ENCODE measurements at places on chromosomes 11 and 22.

- DNase-seq = no peak
Measured at GRCh38 chr11:11543656-11544055, 78.1 kb downstream of the GALNT18 start.

DNA sequence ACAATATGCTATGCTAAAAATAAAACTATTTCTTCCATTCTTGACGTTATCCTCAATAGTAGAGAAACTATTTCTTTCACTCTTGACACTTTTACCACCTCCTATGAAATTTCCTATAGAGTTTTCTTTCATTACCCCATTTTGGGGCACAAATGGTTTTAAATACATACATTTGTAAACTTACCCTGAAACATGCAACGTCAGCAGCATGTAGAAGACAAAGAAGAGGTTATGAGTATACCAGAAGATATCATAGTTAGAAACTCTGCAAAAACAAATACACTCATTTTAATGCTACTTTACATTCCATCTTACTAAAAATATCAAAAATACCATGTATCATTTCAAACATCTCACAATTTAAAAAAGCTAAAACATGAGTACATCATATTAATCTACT, 69.5 kb downstream of the NOX4 start:
- no peak for DNase-seq

- no peak for DNase-seq
Measured at GRCh38 chr11:44774108-44774507, 47.3 kb downstream of the TSPAN18 start.

- DNase-seq = no peak
Measured at GRCh38 chr11:103061656-103062055, 30.3 kb downstream of the DCUN1D5 start.

DNA sequence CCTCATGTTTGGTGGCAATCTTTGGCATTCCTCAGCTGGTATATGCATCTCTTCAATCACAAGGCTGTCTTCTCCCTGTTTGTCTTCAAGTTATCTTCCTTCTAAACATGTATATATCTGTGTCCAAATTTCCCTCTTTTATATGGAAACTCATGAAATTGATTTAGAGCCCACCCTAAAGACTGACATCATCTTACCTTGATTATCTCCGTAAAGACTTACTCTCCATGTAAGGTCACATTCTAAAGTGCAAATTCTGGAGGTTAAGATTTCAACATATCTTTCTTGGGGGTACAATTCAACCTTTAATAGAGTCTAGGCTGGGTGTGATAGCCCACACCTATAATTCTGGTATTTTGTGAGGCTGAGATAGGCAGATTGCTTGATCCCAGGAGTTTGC, 215.8 kb upstream of the LRRC4C start:
- DNase-seq = no peak

DNA sequence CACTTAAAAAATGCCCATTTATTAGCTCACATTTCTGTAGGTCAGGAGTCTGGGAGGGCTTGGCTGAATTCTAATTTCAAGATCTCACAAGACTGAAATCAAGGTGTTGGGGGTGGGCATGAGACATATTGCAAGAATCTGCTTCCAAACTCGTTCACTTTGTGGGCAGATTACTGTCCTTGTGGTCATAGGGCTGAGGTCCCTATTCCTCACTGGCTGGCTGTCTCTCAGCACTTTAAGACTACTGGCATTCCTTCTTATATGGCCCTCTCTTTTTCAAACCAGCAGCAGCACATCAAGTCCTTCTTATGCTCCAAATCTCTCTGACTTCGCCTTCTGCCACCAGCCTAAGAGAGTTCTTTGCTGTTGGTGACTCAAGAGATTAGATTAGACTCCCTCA, 27.8 kb upstream of the MYOD1 start:
- no peak for DNase-seq

GRCh38 chr11:131776211-131776610, 405.8 kb downstream of the NTM start:
- no peak for DNase-seq

- no peak for DNase-seq
Measured at GRCh38 chr22:38967451-38968450, 10.3 kb downstream of the APOBEC3A start.

GRCh38 chr11:2393111-2393868, 7.3 kb upstream of the TSSC4 start:
- DNase-seq = no peak

- DNase-seq = no peak
Measured at GRCh38 chr11:9571071-9571762, 2.3 kb upstream of the WEE1 start.

DNA sequence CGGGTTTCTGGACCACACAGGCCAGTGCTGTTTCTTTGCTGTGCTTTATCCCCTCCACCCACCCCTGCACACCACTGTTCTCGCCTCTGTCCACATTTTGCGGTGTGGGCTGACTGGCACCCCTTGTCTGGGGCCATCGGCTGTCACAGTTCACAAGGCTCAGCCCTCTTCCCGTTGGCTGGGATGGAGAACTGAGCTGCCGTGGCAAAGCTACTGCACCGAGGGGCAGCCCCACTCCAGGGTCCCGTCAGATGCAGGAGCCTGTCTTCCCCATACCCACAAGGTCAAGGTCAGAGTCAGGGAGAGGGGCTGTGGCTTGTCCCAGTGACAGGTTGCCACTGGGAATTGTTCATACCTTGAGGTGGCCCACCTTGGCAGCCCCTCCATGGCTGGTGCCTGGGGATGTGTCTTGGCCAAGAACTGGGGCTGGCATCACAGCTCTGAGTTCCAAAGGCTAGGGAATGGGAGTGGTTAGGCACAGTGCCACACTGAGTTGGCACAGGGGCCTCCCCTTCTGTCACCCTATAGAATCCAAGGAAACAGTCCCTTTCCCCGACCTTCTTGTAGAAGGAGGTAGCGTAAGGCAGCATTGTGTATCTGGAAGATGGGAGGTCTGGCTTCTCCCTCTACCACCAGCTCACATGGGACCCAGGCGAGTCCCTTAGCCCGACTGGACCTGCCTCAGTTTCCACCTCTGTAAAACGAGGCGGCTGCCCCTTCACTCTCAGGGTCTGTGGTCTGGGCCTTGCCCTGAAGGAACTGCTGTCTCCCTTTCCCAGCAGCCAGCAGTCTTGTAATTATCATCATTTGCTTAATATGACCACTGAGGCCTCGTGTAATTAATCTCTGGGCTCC, 3.4 kb downstream of the GRK2 start:
- peak; percentile 11 for DNase-seq
